Panc1 (cell line): ENCODE measurements at places on chromosomes 4 and X. TPM values are rescaled to one million over a fixed set of nuclear protein-coding genes. Genes with fewer than 3 reads are reported as not detected.

ADGRL3 gene
- total RNA-seq = 0.23 TPM

YIPF7 gene
- total RNA-seq = not detected

SUPT20HL2 gene
- not detected for total RNA-seq

MEPE gene
- not detected for total RNA-seq

GAB3 gene
- 8.2 TPM for total RNA-seq

EVC2 gene
- total RNA-seq = not detected

ZMAT1 gene
- total RNA-seq = 5.7 TPM

SLC6A8 gene
- total RNA-seq = 125 TPM

- H3K4me1 ChIP-seq = no peaks in the 10 kb centered on the region
- no peak overlapping the region for H3K27ac ChIP-seq
- no peaks in the 10 kb centered on the region for H3K27me3 ChIP-seq
- DNase-seq = peak; percentile 41
- no peak overlapping the region for H3K4me3 ChIP-seq
Measured at GRCh38 chr4:170047771-170048354, 21.7 kb upstream of the MFAP3L start.

DNA sequence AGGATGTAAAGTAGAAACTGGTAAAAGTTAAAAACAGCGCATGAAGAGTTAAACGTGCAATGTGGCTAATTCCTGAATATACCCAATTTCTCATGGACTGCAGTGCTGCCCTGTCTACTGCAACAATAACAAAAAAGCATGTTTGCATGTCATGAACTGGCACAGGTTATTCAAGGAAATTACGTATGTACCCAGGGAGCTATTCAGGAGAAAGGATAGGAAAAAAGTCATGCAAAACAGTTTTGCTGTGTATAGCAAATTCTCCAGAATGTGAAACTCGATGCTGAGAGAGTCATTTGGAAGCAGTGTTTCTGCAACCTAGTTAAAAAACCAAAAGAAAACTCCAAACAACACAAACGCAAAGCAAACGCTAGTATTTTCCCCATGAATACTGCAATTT is 381.5 kb upstream of the PRKX start:
- no peak for DNase-seq
- H3K36me3 ChIP-seq = no peaks in the 10 kb centered on the region
- H3K4me1 ChIP-seq = no peaks in the 10 kb centered on the region
- H3K27ac ChIP-seq = no peak overlapping the region
- no peak overlapping the region for H3K4me3 ChIP-seq

- no peak overlapping the region for H3K4me3 ChIP-seq
- no peaks in the 10 kb centered on the region for H3K36me3 ChIP-seq
- no peaks in the 10 kb centered on the region for H3K4me1 ChIP-seq
Measured at GRCh38 chrX:72366701-72367454, 61.2 kb upstream of the CITED1 start.

- no peaks in the 10 kb centered on the region for H3K36me3 ChIP-seq
- DNase-seq = no peak
- no peak overlapping the region for H3K4me3 ChIP-seq
- no peaks in the 10 kb centered on the region for H3K27me3 ChIP-seq
- no peaks in the 10 kb centered on the region for H3K4me1 ChIP-seq
- H3K27ac ChIP-seq = no peak overlapping the region
Measured at GRCh38 chr4:5984843-5985242, 33.4 kb downstream of the C4orf50 start.

GRCh38 chr4:41748571-41749475 is at the start of gene PHOX2B:
Gene PHOX2B (minus strand): TSS chr4:41748725. CDS start chr4:41748610, 115 bp downstream.
- H3K4me3 ChIP-seq = no peak within 1 kb of the TSS
- no peaks in the 10 kb centered on the region for H3K36me3 ChIP-seq
- peaks cover 5% of the 10 kb centered on the region; the same call in 1 of the 2 replicates for H3K27me3 ChIP-seq
- no peaks in the 10 kb centered on the region for H3K4me1 ChIP-seq
- no peak within 1 kb of the TSS for H3K27ac ChIP-seq
- no peak for DNase-seq

DNA sequence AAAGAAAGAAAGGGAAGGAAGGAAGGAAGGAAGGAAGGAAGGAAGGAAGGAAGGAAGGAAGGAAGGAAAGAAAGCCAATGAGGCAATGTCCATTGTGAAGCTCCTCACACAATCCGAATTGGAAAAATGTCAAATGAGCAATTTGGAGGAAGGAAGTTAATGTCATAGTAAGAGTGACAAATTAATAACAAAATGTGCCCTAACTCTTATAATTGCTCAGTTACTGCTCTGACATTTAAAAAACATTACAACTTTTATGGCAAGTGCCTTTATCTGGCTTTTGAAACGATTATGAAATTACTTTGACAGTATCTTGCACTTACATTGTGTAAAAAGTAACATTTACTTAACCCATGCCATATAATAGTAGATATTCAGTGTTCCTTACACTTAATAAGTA is 96.5 kb upstream of the EFHC2 start:
- H3K36me3 ChIP-seq = no peaks in the 10 kb centered on the region
- DNase-seq = no peak
- H3K27me3 ChIP-seq = no peaks in the 10 kb centered on the region
- no peaks in the 10 kb centered on the region for H3K4me1 ChIP-seq
- no peak overlapping the region for H3K4me3 ChIP-seq
- H3K27ac ChIP-seq = no peak overlapping the region

DNA sequence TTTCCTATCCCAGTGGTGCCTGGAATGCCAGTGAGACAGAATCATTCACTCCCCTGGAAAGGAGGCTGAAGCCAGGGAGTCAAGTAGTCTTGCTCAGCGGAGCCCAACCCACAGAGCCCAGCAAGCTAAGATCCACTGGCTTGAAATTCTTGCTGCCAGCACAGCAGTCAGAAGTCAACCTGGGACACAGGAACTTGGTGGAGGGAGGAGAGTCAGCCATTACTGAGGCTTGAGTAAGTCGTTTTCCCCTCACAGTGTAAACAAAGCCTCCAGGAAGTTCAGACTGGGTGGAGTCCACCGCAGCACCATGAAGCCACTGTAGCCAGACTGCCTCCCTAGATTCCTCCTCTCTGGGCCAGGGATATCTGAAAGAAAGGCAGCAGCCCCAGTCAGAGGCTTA is 283.2 kb upstream of the CPEB2 start:
- no peak overlapping the region for H3K27ac ChIP-seq
- no peaks in the 10 kb centered on the region for H3K27me3 ChIP-seq

GRCh38 chr4:985123-985830 is 1.6 kb upstream of the IDUA start:
- H3K36me3 ChIP-seq = no peaks in the 10 kb centered on the region
- H3K4me1 ChIP-seq = peaks cover 5% of the 10 kb centered on the region
- no peaks in the 10 kb centered on the region for H3K27me3 ChIP-seq
- H3K27ac ChIP-seq = peak overlapping the region; percentile 44; the same call in 1 of the 2 replicates
- DNase-seq = no peak

- no peaks in the 10 kb centered on the region for H3K36me3 ChIP-seq
- H3K4me1 ChIP-seq = no peaks in the 10 kb centered on the region
- DNase-seq = no peak
- no peak overlapping the region for H3K4me3 ChIP-seq
Measured at GRCh38 chr4:175427751-175428150, 384.3 kb downstream of the GPM6A start.

- no peaks in the 10 kb centered on the region for H3K4me1 ChIP-seq
- H3K27ac ChIP-seq = no peak overlapping the region
- no peak overlapping the region for H3K4me3 ChIP-seq
- no peaks in the 10 kb centered on the region for H3K27me3 ChIP-seq
- no peaks in the 10 kb centered on the region for H3K36me3 ChIP-seq
- no peak for DNase-seq
Measured at GRCh38 chr4:113732-114131, 10.6 kb upstream of the ZNF718 start.

DNA sequence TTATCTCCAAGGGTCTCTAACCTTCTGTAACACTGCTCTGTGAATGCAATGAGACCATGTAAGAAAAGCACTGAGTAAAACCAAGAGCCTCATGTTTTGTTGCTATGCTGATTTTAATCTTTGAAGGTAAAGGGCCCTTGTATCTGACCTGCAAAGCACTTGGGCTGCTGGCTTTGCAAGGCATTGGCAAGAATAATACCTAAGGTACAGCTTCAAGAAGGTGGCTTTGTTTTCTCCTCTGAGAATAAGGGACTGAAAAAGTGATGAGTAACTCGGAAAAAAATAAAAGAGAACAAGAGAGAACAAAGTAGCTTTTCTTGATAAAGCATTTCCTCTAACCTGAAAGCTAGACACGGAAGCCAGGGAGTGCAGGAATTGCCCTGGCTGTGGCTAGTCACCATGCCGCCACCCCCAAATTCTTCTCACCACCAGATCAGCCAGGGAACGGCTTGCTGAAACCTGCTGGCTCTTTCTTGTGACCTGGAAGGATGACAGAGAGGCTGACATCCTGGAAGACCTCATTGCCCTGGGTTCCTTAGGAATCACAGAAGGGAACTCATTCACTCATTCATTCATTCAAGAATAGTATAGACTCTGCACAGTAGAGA is 41.8 kb upstream of the HS3ST1 start:
- H3K27ac ChIP-seq = no peak overlapping the region
- no peaks in the 10 kb centered on the region for H3K36me3 ChIP-seq
- DNase-seq = no peak
- no peaks in the 10 kb centered on the region for H3K4me1 ChIP-seq
- no peak overlapping the region for H3K4me3 ChIP-seq

- H3K4me3 ChIP-seq = no peak overlapping the region
- no peaks in the 10 kb centered on the region for H3K27me3 ChIP-seq
- no peak overlapping the region for H3K27ac ChIP-seq
- H3K36me3 ChIP-seq = no peaks in the 10 kb centered on the region
- DNase-seq = no peak
- no peaks in the 10 kb centered on the region for H3K4me1 ChIP-seq
Measured at GRCh38 chrX:13666836-13667235, 13.9 kb downstream of the TCEANC start.

GRCh38 chrX:15376956-15377355 is 7.3 kb downstream of the VEGFD start:
- no peaks in the 10 kb centered on the region for H3K27me3 ChIP-seq
- no peaks in the 10 kb centered on the region for H3K36me3 ChIP-seq
- H3K27ac ChIP-seq = no peak overlapping the region
- DNase-seq = no peak
- H3K4me3 ChIP-seq = no peak overlapping the region

DNA sequence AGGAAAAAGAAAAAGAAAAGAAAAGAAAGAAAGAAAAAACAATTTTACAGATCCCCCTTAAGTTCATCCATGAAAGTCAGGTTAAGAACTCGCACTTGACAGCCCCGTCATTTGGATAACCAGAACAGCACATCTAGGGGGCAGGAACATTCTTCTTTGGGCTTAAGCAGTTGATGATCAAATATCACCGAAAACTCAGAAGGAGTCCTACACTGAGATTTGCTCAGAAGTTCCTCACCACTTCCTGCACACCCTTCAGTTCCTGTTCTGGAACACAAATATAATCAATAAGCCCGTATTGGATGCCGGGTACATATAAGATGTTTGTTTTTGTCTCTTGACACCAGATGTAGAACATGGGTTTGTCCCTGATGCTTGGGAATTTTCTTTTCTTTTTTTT is 14.7 kb downstream of the NLGN3 start:
- H3K4me3 ChIP-seq = no peak overlapping the region
- H3K36me3 ChIP-seq = no peaks in the 10 kb centered on the region
- DNase-seq = no peak
- no peaks in the 10 kb centered on the region for H3K4me1 ChIP-seq

DNA sequence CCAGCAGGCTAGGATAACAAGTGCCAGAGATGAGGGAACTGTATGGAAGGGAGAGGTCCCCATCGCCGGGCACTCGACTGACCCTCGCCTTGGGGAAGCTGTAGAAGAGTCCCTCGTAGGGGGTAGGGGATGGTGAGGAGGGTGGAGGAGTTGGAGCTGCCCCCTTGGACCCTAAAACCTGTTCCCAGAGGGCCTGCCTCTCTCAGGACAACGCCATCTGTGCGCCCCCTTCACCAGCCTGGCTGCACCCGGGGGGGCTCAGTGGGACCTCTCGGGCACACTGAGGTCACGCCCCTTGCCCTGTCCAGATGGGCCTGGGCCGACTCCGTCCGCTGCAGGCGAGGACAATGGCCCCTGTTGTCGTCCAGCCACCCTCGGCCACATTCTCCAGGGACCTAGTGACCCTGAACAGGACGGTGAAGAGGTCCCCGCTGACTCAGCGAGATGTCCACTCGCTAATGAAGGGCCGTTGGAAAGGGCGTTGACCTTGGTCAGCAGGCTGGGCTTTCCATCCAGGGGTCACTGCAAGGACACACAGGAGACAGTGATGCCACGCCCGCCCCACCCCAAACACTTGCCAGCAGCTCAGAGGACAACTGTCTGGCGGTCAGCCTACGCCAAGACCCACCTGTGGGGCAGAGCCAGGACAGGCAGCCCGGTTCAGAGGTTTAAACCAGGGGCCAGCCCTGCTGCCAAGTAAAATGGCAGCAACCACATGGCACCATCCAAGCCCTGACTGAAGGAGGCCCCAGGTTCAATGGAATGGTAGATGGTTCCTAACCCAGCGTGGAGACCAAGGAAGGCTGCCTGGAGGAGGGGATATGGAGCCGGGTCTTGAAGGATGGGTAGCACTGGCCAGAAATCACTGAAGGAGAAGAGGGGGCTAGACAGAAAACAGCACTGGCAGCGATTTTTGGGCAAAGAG is 51.2 kb downstream of the HMX1 start:
- no peak for DNase-seq
- H3K36me3 ChIP-seq = no peaks in the 10 kb centered on the region
- no peak overlapping the region for H3K4me3 ChIP-seq
- no peak overlapping the region for H3K27ac ChIP-seq
- H3K27me3 ChIP-seq = no peaks in the 10 kb centered on the region; the same call in 1 of the 2 replicates

DNA sequence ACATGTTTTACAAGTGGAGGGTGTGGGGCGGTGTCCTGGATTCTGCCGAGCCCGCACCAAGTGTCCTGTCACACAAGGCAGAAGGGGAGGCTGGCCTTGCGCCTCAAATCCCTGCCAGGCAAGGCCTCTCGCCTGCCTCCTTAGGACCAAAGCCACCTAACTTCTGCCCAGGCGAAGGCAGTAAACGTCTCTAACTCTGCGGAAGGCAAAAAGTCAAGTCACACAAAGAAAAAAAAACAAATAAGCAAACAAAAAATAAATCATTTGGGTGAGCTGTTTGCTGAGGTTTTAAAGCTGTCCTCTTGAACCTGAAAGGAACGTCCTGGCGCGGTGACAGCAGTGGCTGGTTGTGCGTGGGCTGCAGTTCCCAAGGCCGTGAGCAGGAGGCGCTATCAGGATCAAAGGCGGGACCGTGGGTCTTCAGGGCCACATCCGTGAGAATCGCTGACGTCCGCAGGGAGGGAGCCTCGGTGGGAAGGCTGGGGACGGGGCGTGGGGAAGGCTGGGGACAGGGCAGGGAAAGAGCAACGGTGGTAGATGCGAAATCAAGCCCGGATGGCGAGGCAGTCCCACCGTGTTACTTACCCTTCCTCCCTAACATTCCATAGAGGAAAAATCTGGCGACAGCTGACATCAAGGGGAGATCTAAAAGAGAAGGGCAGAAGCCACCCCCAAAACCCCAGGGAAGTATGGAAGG is 99.1 kb downstream of the TRAPPC11 start:
- H3K36me3 ChIP-seq = no peaks in the 10 kb centered on the region
- H3K4me3 ChIP-seq = no peak overlapping the region
- no peaks in the 10 kb centered on the region for H3K27me3 ChIP-seq
- H3K27ac ChIP-seq = no peak overlapping the region
- no peaks in the 10 kb centered on the region; the same call in 1 of the 2 replicates for H3K4me1 ChIP-seq
- no peak for DNase-seq

GRCh38 chr4:61992351-61992750 is 792.2 kb downstream of the ADGRL3 start:
- H3K36me3 ChIP-seq = no peaks in the 10 kb centered on the region
- H3K27ac ChIP-seq = no peak overlapping the region
- DNase-seq = no peak
- H3K4me3 ChIP-seq = no peak overlapping the region
- H3K4me1 ChIP-seq = no peaks in the 10 kb centered on the region
